Stimulated activated CD8-positive, alpha-beta memory T cell treated with anti-CD3 and anti-CD28 coated beads, Interleukin-4, amount 100 ng/mL, for 4 hours (primary cell): ENCODE measurements at places on chromosomes 4 and X.

GRCh38 chr4:41750626-41751448, 2.3 kb upstream of the PHOX2B start:
- no peak for DNase-seq

- no peak for DNase-seq
These were observed 18.7 kb upstream of the SEC24B start for GRCh38 chr4:109414938-109415337.

DNA sequence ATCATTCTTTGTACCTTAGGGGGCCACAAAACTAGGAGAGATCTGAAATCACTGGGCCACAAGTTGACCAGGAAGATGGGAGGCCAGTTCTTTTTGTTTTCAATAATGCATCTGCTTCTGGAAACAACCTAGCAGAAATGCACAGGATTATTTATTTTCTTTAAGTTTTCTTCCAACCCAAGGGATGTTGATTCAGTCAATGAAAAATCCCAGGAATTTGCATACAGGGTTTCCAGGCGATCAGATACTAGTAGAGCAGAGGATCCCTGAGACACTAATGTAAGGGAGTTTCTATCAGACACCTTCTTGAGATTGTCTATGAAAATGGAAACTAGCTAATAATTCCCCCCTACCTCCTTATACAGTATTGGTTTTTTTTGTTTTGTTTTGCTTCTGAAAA, 7.4 kb downstream of the ATOH1 start:
- no peak for DNase-seq

GRCh38 chr4:113524505-113525186, 236.9 kb downstream of the CAMK2D start:
- DNase-seq, result no peak

- no peak for DNase-seq
These were observed 189.9 kb downstream of the INPP4B start for GRCh38 chr4:142656178-142656577.

- no peak for DNase-seq
These were observed 66.6 kb upstream of the TAB3 start for GRCh38 chrX:30955687-30956086.

GRCh38 chr4:11053601-11054220, 369.1 kb upstream of the CLNK start:
- DNase-seq, result no peak

- no peak for DNase-seq
These were observed 37.6 kb downstream of the PKD2 start for GRCh38 chr4:88045021-88045420.

DNA sequence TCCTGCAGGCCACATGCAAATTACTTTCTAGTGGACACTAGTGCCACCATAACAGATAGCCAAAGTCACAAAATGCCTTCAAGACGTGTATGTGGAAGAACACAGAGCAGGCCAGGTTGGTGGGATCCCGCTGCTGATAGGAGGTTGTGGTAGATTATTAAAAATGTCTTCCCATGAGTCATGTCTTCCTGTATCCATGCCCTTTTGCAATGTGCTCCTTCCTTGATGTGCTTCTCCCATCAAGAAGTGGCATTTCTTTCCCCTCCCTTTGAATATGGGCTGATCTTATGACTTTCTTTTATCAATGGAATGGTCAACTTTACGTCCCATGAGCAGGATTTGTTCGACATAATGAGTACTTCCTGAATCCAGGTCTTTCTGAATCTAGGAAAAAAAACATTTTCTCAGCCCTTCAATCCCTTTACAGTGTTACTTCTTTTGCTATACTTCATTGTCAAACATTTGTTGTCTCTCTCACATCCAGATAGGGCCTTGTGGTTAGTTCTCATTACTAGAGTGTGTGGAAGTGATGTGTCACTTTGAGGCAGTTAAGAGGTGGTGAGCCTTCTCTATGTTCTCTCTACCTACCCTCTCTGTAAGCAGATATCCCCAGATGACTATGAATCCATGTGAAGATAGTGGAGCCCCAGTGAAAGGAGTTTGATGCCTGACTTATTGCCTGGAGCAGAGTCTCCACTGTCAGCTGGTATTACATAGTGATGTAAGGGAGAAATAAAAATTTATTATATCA, 519.2 kb upstream of the DIPK2B start:
- DNase-seq, result no peak

- no peak for DNase-seq
These were observed 9.9 kb downstream of the CPEB2 start for GRCh38 chr4:15012017-15012788.

DNA sequence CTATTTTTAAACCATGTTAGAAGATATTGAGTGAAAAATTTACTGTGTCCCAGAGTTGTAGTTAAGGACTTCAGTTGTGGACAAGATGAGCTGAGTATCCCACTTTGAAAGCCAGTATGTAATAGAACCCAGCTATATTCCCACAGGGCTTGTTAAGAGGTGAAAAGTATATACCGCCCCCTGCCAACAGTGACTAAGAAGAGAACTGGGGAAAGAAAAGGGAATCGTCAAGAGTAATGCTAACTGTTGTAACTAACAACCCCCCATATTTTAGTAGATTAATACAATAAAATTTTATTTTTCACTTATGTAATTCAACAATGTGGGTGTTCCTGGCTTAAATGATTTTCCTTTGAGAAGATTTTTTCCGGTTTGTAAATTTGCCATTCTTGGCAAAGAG, 250.4 kb upstream of the GIMD1 start:
- no peak for DNase-seq

DNA sequence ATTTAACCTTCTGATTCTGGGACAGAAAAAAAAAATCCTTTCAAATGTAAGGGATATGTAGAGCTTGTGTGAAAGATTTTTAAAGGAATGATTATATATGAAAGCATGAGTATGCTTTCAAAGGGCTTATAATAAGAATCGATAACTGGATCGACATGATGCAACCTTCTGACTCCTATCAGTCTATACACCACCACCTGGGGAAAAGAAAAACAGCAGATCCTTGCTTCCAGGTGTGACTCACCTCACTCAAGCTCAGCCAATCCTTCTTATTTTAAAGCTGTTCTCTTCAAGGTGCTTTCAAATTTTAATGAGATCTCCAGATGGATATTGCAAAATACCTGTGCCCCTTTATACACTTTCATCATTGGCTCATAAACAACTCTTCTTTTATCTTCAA, 102.1 kb upstream of the EDNRA start:
- DNase-seq, result no peak

- DNase-seq, result no peak
These were observed 208.1 kb downstream of the FBXW7 start for GRCh38 chr4:152327606-152328453.

GRCh38 chrX:7159149-7159861, 11.4 kb upstream of the PUDP start:
- DNase-seq, result no peak

- no peak for DNase-seq
These were observed 23.5 kb upstream of the CA5B start for GRCh38 chrX:15714529-15714928.

DNA sequence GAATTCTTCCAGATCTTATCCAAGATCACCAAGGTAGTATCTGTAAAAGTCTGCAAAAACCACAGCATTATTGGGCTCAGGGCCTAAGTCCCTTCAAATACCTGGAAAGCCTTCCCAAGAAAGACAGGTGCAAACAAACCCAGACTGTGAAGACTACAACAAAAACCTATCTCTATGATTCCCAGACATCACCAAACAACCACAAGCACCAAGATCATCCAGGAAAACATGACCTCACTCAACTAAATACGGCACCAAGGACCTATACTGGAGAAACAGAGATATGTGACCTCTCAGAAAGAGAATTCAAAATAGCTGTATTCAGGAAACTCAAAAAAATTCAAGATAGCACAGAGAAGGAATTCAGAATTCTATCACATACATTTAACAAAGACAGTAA, 15.3 kb downstream of the TCEAL1 start:
- no peak for DNase-seq

DNA sequence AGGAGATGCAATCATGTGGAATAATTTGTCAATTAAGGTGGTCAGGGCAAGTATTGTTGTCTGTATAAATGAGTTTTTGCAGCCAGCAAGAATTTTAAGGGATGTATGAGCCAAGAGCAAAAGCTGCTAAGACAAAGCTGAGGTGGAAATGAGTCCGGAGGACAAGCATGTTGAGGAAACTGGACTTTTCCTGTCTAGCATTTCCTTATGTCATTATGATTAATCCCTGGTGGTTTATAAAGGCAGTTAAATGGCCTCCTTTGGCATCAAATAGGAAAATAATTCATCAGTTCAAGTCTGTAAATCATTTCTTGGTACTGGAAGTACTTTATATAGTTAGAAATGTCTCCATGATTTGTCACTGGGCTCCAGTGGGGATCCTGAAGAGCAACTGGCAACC, 61.6 kb upstream of the TEX13A start:
- DNase-seq, result no peak

GRCh38 chr4:187000281-187000680, 276.6 kb upstream of the FAT1 start:
- DNase-seq, result no peak

DNA sequence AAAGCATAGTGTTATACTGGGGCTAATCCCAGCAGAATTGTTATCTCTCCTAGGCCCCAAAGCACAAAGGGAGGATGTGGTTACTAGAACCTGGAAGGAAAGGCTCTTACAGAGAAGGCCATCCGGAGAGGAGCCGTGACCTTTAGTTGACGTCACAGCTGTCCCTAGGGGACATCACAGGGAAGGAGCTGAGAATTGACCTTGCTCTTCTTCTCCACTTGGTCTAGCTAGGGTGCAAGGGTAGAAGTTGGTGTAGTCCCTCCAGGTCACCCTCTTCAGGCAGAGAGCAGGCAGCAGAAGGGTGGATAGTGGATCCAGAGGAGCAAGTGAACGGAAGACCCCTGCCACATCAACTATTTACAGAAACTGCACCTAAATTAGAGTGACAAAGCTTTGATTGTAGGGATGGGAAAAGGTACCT, 22.8 kb upstream of the FGF2 start:
- no peak for DNase-seq

DNA sequence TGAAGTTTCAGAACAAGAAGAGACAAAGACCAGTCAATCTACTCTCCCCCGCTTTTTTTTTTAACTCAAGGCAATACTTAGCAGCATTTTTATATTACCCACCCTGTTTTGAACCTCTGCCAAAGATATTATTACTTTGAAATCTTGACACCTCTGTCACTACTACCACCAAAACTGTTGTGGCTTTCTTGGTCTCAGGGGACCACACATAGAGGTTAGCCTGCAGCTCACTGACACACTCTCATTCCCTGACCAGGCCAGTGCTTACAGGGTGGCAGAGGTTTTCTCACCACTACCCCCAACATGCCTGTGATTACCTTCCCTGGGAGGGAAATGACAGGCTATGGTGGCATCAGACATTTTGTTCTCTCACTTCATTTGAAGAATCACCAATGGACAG, 137.4 kb upstream of the STIM2 start:
- DNase-seq, result no peak

DNA sequence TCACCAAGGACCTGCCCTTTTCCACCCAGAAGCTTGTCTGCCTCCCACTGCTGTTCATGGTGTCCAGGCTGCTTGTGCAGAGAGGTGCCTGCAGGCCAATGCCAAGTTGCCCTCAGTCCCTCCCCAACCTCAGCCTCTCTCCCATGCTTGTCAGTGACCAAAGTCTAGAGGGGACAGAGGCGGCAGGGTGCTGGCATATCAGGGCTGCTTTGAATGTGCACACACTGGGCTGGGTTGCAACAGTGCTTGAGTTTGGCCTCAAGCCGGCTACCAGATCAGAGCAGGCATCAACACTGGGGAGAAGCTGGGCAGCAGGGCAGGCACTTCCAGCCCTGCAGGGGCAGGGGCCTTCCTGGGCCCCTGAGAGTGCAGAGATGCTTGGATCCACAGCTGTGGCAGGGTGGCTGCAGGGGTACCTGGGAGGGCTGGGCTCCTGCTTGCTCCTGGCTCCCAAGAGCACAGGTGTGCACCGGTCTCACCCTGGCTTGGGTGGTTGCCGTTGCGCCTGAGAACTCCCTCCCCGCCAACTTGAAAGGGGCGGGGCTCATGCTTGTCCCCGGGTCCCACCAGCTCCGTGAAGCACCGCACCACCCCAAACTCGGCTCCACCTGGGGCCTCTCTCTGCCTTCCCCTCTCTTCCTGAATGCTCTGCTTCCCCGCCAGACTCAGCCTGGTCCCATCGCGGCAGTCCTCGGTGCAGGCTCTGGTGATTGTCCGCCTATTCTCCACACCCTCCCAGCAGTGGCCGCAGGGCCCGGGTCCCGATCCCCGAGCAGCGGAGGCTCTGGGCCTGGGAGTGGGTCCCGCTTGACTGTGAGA, 1681.9 kb upstream of the ADGRL3 start:
- no peak for DNase-seq

DNA sequence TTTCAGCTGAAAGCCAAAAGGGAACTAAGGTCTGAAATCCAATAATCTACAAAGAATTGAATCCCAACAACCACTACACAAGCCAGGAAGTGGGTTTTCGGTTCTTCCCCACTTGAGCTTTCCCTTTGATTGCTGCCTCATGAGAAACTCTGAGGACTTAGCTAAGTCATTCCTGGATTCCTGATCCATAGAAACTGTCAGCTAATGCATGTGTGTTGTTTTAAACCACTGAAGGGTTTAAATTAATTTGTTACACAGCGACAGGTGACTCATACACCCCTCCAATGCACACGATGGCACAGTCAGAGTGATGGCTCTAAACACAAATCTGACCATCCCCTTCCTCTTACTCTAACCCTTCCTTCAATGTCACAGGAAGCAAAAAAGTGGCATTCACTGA, 282.9 kb downstream of the RAB28 start:
- DNase-seq, result no peak

DNA sequence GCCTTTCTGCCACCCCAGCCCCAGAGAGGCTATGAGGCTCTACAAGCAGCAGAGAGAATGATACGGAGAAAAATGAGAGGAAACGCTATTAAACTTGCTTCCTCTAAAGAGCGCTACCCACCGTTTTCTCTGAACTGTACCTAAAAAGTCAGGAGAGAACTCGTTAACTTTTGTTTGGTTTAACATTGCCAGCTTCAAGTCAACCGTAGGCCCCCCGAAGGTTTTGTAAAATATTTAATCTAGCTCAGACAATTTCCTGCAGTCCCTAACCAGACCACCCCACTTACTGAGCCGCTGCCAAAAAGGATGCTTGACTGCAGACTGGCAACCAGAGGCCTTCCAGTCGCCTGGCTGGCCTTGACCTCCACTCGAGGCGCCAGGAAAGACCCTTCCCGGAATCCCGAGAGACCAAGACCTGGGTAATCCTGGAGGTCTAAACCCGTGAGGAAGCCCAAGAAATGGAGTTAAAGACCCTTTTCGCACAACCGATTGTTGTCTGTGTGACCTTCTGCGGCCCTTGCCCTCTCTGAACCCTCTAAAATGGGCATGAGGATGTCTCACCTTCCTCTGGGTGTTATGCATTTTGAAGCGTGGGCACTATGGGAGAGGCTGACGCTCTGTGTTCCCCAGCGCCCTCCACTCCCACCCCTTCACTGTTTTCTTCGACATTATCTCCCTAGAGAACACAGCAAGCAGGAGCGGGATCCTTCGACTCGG, 86.3 kb downstream of the BCOR start:
- DNase-seq, result no peak

GRCh38 chrX:10352536-10352935, 195.8 kb downstream of the CLCN4 start:
- no peak for DNase-seq

DNA sequence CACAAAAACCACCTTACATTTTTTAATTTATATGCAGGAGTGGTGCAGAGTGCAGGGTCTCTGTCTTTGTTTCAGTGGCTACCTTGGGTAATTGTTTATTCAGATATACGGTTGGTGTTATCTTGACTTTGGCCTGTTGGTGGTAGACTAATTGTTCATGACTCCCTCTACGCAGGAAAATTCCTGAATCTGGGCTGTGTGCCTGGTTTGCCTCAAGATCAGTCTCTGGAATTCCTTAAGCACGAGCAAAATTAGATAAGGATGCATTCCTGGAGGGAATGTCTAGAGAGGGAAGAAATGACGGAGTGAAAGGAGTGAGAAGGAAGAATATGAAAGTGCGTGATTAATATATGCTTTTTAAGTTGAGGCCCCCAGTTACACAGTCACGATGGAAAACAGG, 576.9 kb upstream of the PCDH10 start:
- DNase-seq, result no peak
